ENCODE measurements at places on chromosomes 2 and 18. TPM values are rescaled to one million over a fixed set of nuclear protein-coding genes. Genes with fewer than 3 reads are reported as not detected.

The UGT1A1 gene
- total RNA-seq: not detected

The MREG gene
- 5.5 TPM for total RNA-seq

The RNPEPL1 gene
- total RNA-seq: 22.7 TPM

The FABP1 gene
- not detected for total RNA-seq

The RIT2 gene
- not detected for total RNA-seq

The NPHP1 gene
- total RNA-seq: 6.1 TPM

The CXCR1 gene
- total RNA-seq: not detected

The CD8B gene
- not detected for total RNA-seq

The VWC2L gene
- not detected for total RNA-seq

The IL37 gene
- total RNA-seq: not detected

The AMER3 gene
- total RNA-seq: not detected

The TCF7L1 gene
- total RNA-seq: 12.1 TPM

The ABCG8 gene
- not detected for total RNA-seq

The INSIG2 gene
- 24.1 TPM for total RNA-seq

The PDE11A gene
- 0.27 TPM for total RNA-seq

The LINC00305 gene
- total RNA-seq: not detected

The FAP gene
- 0.53 TPM for total RNA-seq

The HAUS1 gene
- total RNA-seq: 91.0 TPM

The CYRIA gene
- total RNA-seq: 47.6 TPM

The GALNT3 gene
- 0.36 TPM for total RNA-seq

The ZBTB7C gene
- under 0.01 TPM for total RNA-seq

The TBR1 gene
- total RNA-seq: under 0.01 TPM

The FZD7 gene
- total RNA-seq: 0.27 TPM

The DPY30 gene
- 93.0 TPM for total RNA-seq

The SNTG2 gene
- not detected for total RNA-seq

The CELF4 gene
- not detected for total RNA-seq

The DSEL gene
- 14.6 TPM for total RNA-seq

The SCN2A gene
- under 0.01 TPM for total RNA-seq

The KCNG2 gene
- not detected for total RNA-seq

The G6PC2 gene
- total RNA-seq: not detected

The DIS3L2 gene
- total RNA-seq: 36.1 TPM

The RFTN2 gene
- 6.5 TPM for total RNA-seq

The EDAR gene
- total RNA-seq: not detected

The PTPN18 gene
- 48.5 TPM for total RNA-seq

The NT5C1B gene
- not detected for total RNA-seq

The MTCL1 gene
- 27.1 TPM for total RNA-seq

The GKN1 gene
- total RNA-seq: not detected

The SPATA3 gene
- total RNA-seq: not detected

The MYO3B gene
- total RNA-seq: under 0.01 TPM

The ANKAR gene
- total RNA-seq: 8.4 TPM

The ATP8B1 gene
- total RNA-seq: 95.1 TPM

The ARHGAP15 gene
- not detected for total RNA-seq

The HNRNPLL gene
- total RNA-seq: 67.7 TPM

The GPR75 gene
- total RNA-seq: 4.9 TPM

The SLC9A4 gene
- total RNA-seq: not detected

The FOXD4L1 gene
- total RNA-seq: not detected

The PLCL1 gene
- total RNA-seq: 9.7 TPM
